Left renal cortex interstitium (tissue), 4 donors: ENCODE measurements at places on chromosomes 12 and 14.

- peak; percentile 7 for DNase-seq
These were observed 151.5 kb downstream of the ATXN7L3B start for GRCh38 chr12:74689071-74689655.

GRCh38 chr14:51933191-51933590 is 56.2 kb upstream of the RTRAF start:
- DNase-seq = no peak

DNA sequence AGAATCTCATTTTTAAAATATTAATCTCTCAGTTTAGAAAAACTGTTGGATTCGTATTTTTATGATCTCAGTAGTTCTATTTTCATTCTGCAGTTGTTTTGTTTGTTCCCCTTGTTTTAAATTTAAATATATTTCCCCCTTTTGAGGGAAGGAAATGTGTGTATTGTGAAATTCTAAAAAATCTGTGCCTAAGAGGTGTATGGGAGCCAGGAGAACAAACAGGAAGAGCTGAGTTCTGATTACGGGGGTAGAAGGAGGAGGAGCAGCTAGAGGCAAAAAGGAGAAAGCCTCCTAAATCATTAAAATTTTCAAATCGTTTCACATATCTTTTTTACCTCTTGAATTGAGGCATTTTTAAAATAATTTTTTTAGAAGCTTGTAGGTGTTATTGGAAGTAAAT is 2.3 kb downstream of the RDH12 start:
- no peak for DNase-seq

GRCh38 chr14:101029668-101030290 is 126.3 kb upstream of the RTL1 start:
- DNase-seq = no peak

- no peak for DNase-seq
These were observed 65.2 kb downstream of the ACSS3 start for GRCh38 chr12:81143057-81143456.
